ENCODE measurements at places on chromosomes 4 and X.

GRCh38 chr4:127586922-127587571 is 45.7 kb upstream of the INTU start:
- no peak for DNase-seq

DNA sequence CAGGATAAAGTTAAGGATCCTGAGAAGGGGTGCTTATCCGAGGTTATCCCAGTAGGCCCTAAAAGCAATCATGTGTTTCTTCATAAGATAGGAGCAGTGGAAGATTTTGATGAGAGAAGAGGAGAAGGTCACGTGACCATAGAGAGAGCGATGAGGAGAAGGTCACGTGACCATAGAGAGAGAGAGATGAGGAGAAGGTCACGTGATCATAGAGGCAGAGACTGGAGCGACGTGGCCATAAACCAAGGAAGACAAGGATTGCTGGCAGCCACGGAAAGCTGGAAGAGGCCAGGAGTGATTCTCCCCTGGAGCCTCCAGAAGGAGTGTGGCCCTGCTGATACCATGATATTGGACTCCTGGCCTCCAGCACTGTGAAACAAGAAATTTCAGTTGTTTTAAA is 38.4 kb upstream of the ZNF518B start:
- no peak for DNase-seq

DNA sequence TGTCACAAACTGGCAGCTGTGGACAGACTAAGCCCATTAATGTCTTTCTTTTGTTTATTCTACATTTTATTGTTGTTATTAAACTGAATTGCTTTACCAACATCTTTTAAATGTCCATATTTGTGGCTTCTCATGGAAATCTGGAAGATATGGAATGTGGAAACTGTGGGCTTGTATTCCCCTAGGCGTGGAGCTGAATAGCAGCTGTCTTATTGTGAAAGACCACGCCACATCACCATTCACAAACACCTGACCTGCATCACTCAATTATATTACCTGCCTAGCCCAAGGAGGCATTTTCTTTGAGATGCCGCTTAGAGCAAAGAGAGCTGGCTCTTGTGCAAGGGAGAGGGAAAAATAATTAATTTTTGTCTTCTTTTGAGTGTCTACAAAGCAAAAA is 96.9 kb upstream of the GPRIN3 start:
- DNase-seq: no peak

GRCh38 chrX:15822922-15823321 is 31.7 kb downstream of the AP1S2 start:
- DNase-seq: no peak

DNA sequence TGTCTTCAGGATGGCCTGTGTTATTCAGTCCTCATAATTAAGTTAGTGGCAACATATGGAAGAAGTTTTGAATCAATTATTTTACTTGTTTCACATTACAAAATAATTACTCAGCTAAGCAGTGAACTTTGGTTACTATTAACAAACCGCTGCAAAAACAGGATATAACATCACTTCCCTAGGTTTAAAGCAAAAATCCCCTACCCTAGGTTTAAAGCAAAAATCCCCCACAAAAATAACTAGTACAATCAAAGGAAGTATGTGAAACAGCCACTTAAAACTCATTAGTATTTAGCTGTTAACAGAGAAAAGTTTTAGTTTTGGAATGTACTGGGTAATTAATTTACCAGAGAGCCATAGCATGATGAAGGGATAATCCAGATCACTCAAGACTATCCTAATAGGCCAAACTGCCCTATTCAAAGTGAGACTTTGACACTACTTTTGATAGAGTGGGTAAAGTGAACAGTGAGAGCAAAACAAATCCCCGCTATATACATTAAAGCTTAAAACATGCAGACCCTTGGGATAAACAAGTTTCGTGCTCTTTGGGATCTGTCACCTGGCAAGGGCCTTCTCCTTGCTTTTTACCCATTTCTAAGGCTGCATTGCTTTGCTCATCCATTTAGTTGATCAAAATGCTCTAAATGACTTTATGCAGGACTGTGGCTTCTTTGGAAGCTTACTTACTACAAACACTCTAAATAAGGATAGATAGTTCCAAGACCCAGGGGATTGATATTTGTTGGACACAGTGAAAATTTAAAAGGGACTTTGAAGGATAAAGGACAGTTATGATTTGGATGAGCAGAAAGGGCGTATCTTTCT is 36.4 kb upstream of the GPR174 start:
- DNase-seq: no peak

DNA sequence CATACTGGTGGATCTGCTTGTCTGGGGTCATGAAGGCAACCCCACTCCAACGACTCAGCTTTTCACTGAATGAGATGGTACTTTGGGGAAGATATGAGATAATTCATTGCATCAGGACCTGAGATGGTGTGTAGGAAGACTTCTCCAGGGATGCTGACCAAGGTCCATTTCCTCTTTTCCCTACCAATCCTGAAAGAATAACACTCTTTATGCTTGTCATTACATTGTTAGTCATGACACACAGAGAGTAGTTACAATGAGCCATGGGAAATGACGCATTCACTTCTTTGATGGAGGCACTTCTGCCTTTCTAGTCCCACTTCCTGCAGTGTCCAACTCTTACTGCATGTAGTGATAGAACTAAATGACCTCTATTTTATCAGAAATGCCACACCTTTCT is 58.6 kb downstream of the AREG start:
- DNase-seq: no peak

- no peak for DNase-seq
These were observed 53.3 kb downstream of the MED28 start for GRCh38 chr4:17667653-17668201.

GRCh38 chr4:174490451-174490961 is 31.8 kb downstream of the HPGD start:
- no peak for DNase-seq

GRCh38 chrX:17030580-17031270 is 84.3 kb downstream of the REPS2 start:
- DNase-seq: no peak

DNA sequence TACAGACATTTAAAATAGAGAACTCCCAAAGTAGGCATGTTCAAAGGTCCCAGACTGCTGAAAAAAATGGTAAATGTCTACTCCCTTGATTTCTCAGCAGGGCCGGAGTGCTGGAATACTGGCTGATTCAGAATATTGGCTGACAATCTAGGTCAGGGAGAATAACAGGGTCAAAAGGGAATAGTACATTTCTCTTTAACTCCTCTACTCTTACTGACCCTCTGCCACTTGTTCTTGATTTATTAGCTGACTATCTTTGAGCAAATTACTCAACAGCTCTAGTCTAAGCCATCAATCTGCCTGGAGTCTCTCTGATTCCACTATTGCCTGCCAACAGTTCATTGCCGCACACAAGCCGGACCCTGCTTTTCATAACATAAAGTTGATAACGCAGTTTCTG is 19.7 kb upstream of the NWD2 start:
- DNase-seq: no peak

Measured in anterior cingulate cortex (tissue), 58 donors.